ENCODE measurements at places on chromosomes 12 and 14.

- no peak for DNase-seq
Observed at GRCh38 chr12:122927756-122928403, 32.0 kb upstream of the VPS37B start.

DNA sequence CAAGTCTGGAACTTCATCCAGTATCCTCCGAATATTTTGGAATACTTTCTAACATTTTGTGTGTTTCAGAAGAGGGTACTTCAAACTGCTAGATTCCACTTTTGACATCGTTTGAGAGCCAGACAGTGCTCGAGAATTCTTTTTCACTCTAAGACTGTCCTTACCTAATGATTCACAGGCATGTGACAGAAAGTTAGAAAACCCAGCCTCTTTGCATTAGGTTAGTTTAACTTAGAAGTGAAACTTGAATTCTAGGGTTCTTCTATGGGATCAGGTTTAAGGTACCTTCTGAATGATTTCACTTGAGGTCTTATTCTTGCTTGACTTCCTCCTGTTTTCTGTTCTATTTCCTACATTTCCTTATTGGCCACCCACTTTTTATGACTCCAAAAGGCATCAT is 431.8 kb downstream of the SLC6A15 start:
- no peak for DNase-seq

- no peak for DNase-seq
Observed at GRCh38 chr12:117402363-117402762, 40.9 kb upstream of the NOS1 start.

DNA sequence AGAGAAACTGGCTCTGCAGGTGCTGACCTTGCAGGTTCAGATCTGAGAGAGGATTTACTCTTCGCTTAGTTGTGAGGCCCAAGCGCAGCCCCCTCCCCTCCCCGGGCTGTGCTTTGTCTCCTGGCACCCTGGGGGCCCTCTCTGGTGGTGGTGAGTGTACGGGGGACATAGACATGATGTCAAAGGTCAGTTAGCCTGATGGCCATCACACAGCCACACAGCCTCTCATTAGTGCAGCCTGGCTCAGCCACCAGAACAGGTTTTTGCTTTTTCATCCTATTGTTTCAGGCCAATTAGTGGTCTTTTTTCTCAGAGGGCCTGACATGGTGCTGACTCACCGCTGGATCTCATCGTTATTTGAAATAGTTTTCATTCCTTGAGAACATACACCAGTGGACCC is 437.9 kb downstream of the AACS start:
- no peak for DNase-seq

DNA sequence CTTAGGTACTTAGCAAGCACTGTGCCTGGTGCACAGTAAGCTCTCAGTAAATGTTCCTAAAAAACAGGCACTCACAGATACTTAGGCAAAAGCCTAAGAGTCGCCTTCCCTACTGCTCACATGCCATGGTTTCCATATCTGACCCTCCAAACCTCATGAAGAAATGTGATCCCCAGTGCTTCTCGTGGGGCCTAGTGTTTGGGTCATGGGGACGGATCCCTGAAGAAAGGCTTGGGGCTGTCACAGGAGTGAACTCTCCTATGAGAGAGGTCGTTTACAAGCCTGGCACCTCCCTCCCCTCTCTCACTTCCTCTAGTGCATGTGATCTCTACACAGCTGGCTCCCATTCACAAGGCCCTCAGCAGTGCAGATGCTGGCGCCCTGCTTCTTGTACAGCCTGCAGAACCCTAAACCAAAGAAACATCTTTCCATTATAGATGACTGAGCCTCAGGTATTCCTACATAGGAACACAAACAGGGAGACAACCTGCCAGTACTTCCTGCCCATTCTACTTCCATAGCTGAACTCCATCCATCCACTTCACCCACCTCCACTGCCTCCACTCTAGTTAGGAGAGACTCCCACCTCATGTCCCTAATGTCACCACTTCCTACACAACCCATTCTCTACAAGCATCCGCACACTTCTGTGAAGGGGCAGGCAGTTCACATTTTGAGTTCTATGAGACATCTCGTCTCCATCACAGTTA is 2.9 kb downstream of the SLC15A4 start:
- DNase-seq, result peak; percentile 77

- no peak for DNase-seq
Observed at GRCh38 chr12:117158096-117158495, 32.2 kb downstream of the FBXO21 start.

GRCh38 chr12:52461693-52462092 is 9.7 kb upstream of the KRT6B start:
- no peak for DNase-seq

DNA sequence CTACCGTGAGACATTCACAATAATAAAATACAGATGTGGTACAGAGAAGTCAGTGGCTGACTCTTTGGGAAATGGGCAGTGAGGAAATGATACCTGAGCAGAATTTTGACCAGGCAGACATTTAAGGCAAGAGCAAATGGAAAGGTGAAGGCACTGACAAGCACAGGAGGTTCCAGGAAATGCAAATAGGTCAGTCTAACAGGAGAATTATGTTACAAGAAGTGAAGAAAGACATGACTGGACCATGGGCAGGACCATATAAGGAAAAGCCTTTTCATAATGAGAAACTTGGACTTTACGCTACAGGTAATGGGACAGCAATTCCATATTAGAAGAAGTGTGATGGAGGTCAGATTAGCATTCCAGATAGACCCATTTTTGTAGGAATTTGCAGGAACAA is 338.9 kb downstream of the PDZRN4 start:
- DNase-seq, result no peak

DNA sequence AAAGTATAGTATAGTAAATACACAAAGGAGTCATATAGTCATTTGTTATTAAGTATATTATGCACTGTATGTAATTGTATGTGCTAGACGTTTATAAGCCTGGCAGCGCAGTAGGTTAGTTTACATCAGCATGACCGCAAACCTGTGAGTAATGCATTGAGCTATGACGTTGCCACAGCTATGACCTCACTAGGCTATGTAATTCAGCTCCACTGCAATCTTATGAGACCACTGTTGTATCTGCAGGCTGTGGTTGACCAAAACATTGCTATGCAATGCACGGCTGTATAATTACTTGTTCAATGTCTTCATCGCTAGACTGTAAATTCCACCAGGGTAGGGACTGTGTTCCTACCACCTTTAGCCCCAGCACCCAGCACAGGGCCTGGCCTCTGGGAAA is 53.2 kb upstream of the VASH1 start:
- no peak for DNase-seq

GRCh38 chr14:94101748-94102147 is 8.8 kb upstream of the IFI27 start:
- DNase-seq, result no peak

- DNase-seq, result no peak
Observed at GRCh38 chr12:21305661-21306060, 29.1 kb downstream of the SLCO1A2 start.

GRCh38 chr12:69466867-69467266 is 3.3 kb upstream of the FRS2 start:
- DNase-seq, result no peak

- DNase-seq, result no peak
Observed at GRCh38 chr12:115934877-115935276, 342.6 kb downstream of the MED13L start.

DNA sequence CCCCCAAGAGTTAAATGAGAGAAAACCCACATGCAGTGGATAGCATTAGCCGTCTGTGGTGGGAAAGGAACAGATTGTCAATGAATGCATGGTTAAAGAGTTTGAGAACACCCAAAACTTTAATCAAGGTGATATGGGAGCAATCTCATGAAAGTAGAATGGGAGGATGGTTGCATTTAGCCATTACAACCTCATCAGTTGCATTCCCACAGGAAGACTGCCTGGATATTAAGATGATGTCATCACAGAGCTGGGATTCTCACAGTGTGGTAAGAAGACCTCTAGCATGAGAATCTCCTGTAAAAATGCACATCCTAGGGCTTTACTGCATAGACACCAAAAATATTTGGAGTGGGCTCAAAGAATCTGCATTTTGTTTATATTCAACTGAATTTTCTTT is 284.9 kb downstream of the RGS6 start:
- DNase-seq, result no peak

- DNase-seq, result no peak
Observed at GRCh38 chr12:123951467-123951866, 21.2 kb downstream of the CCDC92 start.

DNA sequence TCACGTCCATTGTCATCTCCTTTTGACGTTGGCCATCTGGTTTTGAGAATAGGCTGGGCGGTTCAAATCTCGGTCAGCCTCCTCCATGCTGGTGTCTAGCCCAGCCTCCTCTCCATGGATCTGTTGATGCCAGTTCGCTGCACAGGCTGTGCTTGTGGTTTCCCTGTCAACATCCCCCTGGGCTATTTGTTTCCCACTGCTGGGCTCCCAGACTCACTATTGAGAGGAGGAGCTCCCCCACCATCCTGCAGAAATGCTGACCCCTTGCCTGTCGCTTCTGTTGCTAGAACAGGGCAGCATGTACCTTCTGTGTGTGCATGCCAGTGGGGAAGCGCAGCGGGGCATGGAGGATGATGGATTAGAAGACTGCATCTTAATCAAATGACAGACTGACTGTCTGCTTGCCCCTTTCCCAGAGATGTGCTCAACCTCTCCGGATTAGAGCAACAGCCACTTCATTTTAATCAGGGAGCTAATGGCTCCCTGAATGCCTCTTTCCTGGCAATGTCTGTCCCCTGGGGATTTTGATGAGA is 170.5 kb downstream of the TSPAN9 start:
- DNase-seq, result no peak

GRCh38 chr12:27523305-27523641 is 733 bp upstream of the PPFIBP1 start:
- DNase-seq, result no peak

- DNase-seq, result no peak
Observed at GRCh38 chr14:89351221-89351515, 65.9 kb downstream of the FOXN3 start.

GRCh38 chr12:69338120-69338859 is 9.9 kb upstream of the LYZ start:
- DNase-seq, result no peak

DNA sequence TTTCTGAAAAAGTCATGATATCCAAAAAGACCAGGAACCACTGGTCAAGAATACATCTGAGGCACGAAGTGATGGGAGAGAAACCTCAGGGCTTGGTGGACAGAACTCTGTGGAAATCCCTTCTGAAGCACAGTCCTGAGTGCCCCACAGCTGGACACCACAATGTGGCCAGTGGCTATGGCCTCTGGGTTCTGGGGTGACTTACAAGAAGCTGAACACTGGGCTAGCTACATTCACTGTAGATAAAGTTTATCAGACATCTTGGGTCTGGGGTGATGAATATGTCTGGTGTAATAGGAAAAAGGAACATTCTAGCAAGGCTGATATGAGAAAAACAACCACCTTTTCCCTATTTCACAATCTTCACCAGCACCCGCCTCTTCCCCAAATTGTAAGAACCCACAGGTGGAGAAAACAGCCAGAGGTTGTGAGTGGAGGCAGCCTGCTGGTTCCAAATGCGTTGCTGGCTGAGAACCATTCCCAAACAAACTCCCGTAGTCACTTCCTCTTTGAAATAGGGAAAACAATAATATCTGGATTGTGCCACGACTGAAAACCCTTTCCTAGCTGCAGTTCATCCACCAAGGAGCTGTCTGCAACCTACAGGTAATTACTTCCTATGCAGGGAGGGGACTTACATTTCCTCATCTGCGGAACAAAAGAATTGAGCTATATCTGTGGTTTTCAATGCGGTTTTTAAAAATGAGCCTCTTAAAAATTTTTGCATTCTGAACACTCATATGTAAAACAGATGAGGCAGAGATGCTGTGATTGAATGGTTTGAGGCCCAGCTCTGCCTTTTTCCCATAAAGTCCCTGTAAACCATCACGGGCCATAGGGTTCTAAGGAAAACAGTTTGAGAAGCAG is 193.6 kb downstream of the SLC41A2 start:
- DNase-seq, result peak; percentile 33

DNA sequence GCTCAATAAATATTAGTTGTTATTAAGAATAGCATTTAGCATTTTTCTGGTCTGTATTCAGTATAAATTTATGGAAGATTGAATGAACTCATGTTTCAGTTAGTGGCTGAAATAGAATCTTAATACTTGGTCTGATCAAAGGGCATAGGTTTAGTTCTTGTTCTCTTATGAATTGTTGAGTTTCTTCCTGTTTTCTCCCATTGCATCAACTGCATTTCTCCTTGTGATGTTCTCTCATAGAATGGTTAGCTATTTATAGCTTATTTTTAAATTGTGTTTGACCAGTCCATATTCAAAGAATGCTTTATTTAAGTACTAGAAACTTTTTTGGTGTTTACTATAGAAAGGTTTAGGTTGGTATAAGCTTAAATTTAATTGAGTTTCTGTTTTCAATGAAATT is 29.8 kb downstream of the APAF1 start:
- DNase-seq, result no peak

DNA sequence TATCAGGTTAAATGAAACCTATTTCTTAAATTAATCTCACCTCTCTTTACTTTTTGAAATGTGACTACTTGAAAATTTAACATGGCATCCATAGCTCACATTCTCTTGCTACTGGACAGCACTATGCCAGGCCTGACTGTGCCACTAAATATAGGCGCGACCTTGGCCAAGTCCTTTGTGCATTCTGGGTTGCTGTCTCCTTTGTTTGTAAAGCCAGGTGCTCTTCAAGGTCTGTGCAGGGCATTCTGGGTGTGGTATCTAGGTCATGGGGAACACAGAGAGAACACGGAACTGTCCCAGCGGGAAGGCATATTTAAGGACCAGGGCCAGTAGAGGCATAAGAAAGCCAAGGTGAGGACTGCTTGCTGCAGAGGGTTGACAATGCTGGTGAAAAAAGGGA is 121.2 kb downstream of the ZNF664 start:
- no peak for DNase-seq

GRCh38 chr12:25248732-25249131 is 2.0 kb downstream of the KRAS start:
- no peak for DNase-seq

All from naive B cell (primary cell).